ENCODE measurements at places on chromosomes 6 and 20.

DNA sequence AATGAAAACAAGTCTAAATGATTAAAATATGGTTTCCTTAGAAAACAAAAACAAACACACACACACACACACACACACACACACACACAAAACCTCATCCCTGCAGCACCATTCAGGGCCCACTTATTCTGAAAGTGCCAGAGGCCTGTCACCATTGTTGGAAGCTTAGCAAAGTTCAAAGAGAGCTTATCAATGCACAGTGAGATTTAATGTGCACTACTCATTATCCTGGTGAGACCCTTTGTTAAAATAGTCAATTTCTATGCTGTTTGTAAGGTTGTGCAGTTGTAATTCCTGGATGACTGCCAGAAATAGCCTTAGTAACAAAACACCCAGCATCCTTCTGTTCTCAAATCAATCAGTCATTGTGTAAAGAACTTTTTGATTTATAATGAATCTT is 482.9 kb downstream of the GRIK2 start:
- DNase-seq, result no peak

- DNase-seq, result no peak
These were observed 6.6 kb downstream of the FILIP1 start for GRCh38 chr6:75486850-75487518.

DNA sequence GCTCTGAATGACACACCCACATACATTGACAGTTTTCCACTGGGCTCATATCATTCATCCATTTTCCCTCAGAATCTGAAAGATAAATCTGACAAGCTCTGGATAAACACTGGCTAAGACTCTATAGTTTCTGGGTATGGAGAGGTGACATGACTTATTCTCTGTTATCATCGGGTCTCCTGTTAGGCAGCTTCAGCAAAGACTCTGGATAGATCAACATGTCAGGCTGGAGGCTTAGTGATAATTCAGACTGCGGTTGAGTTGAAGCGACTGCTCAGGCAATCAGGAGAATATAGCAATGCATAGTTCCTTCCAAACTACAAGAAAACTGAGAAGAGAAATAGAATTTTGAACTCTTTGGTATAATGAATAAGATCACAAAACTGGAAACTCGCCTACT is 394.6 kb downstream of the CBLN4 start:
- no peak for DNase-seq

- no peak for DNase-seq
These were observed 19.3 kb downstream of the SULF2 start for GRCh38 chr20:47765691-47766594.

- no peak for DNase-seq
These were observed 19.6 kb upstream of the EYA2 start for GRCh38 chr20:46875059-46875458.
